Aorta (tissue), 5 donors: ENCODE measurements at places on chromosomes 4 and X. TPM values are rescaled to one million over a fixed set of nuclear protein-coding genes. Genes with fewer than 3 reads are reported as not detected.
A peak's percentile ranks its signal among the peaks of the same experiment; 100 is the strongest.

DNA sequence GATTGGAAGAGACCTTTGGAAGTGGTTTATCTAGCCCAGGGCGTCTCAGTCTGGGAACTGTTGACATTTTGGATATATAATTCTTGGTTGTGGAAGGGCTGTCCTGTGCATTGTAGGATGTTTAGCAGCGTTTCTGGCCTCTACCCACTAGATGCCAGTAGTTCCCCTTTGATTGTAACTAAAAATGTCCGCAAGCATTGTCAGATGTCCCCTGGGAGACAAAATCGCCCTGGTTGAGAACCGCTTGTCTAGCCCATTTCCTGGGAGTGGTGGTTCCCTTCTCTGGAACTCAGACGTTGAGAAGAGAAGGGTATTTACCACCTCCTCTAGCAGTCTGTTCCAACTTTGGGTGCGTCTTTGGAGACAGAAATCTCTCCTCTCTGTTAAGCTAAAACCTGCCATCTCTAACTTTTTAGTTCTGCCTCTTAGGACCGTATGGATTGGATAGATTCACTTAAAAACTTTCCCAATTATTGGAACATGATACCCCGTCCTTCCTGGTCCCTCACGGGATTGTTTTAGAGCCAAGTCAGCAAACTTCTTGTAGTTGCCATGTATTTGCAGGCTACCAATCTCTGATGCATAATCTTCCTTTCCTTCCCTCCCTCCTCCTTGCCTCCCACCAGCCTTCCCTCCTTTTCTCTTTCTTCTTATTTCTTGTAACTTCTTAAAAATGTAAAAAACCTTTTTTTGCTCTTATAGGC, 13.9 kb downstream of the TMEM165 start:
- H3K4me3 ChIP-seq: peak overlapping the region; percentile 26
- H3K27me3 ChIP-seq: no peaks in the 10 kb centered on the region
- H3K36me3 ChIP-seq: peaks cover 3% of the 10 kb centered on the region
- peak overlapping the region; percentile 57 for H3K27ac ChIP-seq
- no peak for DNase-seq

DNA sequence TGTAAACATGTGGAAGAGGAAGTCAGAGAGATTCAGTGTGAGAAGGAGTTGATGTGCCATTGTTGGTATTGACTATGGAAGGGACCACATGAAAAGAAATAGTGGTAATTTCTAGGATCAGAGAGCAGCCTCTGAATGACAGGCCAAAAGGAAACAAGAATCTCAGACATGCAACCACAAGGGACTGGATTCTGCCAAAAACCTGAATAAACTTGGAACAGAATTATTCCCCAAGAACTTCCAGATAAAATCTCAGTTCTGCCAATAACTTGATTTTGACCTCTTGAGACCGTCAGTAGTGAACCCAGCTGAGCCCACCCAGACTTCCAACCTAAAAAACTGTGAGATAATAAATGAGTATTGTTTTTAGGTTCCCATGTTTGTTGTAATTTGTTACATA, 653.6 kb upstream of the NR3C2 start:
- no peak overlapping the region for H3K4me3 ChIP-seq
- no peaks in the 10 kb centered on the region for H3K27me3 ChIP-seq
- no peak overlapping the region for H3K27ac ChIP-seq
- no peak for DNase-seq
- H3K4me1 ChIP-seq: no peaks in the 10 kb centered on the region
- H3K36me3 ChIP-seq: no peaks in the 10 kb centered on the region

GRCh38 chr4:76087007-76087769, 12.7 kb downstream of the ART3 start:
- no peak overlapping the region for H3K27ac ChIP-seq
- no peak for DNase-seq
- H3K36me3 ChIP-seq: no peaks in the 10 kb centered on the region
- H3K4me1 ChIP-seq: no peaks in the 10 kb centered on the region

CYLC1 gene
- total RNA-seq: not detected

DNA sequence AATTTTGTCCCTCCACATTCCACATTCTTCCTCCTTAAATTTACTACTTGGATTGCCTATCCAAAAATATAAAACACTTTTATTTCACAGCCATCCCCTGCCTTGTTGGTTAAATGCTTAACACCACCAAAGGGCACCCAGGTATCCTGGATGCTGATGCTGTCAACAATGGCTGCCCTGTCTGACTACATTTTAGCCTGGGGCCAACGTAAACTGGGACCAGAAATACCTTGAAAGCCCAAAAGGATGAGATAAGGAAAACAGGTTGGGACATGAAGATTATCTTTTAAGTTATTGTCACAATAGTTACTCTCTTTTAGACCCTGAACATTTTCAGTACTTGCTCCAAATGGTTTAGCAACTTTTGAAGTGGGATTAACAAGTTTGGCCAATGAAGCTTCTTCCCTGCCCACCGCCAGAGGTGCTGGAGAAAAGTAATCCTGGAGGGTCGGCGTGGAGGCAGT, 775 bp upstream of the YIPF6 start:
- DNase-seq: no peak
- H3K36me3 ChIP-seq: no peaks in the 10 kb centered on the region
- no peaks in the 10 kb centered on the region for H3K27me3 ChIP-seq
- H3K4me1 ChIP-seq: no peaks in the 10 kb centered on the region
- H3K4me3 ChIP-seq: peak overlapping the region; percentile 5
- H3K27ac ChIP-seq: no peak overlapping the region

DNA sequence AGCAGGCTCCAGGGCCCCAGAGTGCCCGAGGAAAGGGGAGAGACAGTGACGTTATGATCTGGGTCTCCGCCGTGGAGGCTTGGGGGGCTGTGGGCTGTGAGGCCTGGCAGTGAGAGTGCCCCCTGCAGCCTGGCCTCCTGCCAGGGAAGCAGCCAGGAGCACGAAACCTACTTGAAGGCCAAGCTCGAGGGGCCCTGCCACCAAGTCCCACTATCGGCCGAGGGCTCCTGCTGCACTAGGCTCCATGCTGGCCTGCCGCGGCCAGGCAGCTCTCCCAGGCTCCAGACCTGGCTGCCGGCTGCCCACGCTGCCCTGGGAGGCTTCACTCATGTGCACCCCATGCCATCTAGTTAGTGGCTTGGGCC, 18.7 kb downstream of the FLNA start:
- no peak overlapping the region for H3K4me3 ChIP-seq
- peaks cover 37% of the 10 kb centered on the region for H3K36me3 ChIP-seq
- H3K27me3 ChIP-seq: no peaks in the 10 kb centered on the region

- DNase-seq: no peak
- H3K4me3 ChIP-seq: no peak overlapping the region
- H3K27me3 ChIP-seq: no peaks in the 10 kb centered on the region
- no peaks in the 10 kb centered on the region for H3K4me1 ChIP-seq
- H3K27ac ChIP-seq: no peak overlapping the region
Measured at GRCh38 chrX:46759645-46759974, 692 bp upstream of the SLC9A7 start.

DNA sequence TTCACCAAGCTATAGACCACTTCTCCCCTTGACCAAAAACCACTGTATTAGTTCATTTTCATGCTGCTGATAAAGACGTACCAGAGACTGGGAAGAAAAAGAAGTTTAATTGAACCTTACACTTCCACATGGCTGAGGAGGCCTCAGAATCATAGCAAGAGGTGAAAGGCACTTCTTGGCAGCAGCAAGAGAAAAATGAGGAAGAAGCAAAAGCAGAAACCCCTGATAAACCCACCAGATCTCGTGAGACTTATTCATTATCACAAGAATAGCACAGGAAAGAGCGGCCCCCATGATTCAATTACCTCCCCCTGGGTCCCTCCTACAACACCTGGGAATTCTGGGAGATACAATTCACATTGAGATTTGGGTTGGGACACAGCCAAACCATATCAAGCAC, 97.8 kb downstream of the DOCK11 start:
- H3K27ac ChIP-seq: no peak overlapping the region
- no peak for DNase-seq
- no peak overlapping the region for H3K4me3 ChIP-seq
- peaks cover 7% of the 10 kb centered on the region for H3K4me1 ChIP-seq
- no peaks in the 10 kb centered on the region for H3K27me3 ChIP-seq

BCORL1 gene
- 26.9 TPM for total RNA-seq

- no peak for DNase-seq
- no peaks in the 10 kb centered on the region for H3K36me3 ChIP-seq
- no peaks in the 10 kb centered on the region for H3K4me1 ChIP-seq
- no peak overlapping the region for H3K4me3 ChIP-seq
- H3K27me3 ChIP-seq: no peaks in the 10 kb centered on the region
Measured at GRCh38 chrX:43735957-43736356, 79.9 kb downstream of the MAOA start.

GRCh38 chr4:4542774-4543485, 1.1 kb upstream of the STX18 start:
- H3K36me3 ChIP-seq: no peaks in the 10 kb centered on the region
- H3K4me3 ChIP-seq: peak overlapping the region; percentile 29
- H3K4me1 ChIP-seq: no peaks in the 10 kb centered on the region
- H3K27me3 ChIP-seq: no peaks in the 10 kb centered on the region

EFHC2 gene
- total RNA-seq: 0.84 TPM

DNA sequence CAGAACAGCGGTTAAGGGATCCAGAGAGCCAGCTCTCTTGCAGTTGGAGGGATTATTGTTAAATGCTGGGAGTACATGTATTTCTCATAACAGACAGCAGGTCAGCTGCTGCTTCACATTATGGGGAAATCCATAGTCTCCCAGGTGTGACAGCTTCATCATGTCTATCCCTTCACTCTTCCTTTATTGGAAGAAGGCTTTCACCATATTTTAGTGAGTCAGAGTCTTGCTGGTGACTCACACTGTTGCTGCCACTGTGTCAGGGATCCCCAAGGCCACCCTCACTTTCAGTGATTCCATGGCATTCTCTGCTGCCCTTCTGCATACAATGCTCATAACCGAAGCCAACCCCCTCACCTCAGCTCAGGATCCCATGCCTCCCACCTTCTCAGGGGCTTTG, 32.9 kb upstream of the PAGE5 start:
- H3K4me1 ChIP-seq: no peaks in the 10 kb centered on the region
- no peak overlapping the region for H3K4me3 ChIP-seq
- no peaks in the 10 kb centered on the region for H3K36me3 ChIP-seq
- H3K27ac ChIP-seq: no peak overlapping the region

NHSL2 gene
- total RNA-seq: 28.8 TPM

TRIM61 gene
- total RNA-seq: 0.94 TPM

NPY2R gene
- total RNA-seq: 0.13 TPM

LPAR4 gene
- total RNA-seq: 0.62 TPM

DNA sequence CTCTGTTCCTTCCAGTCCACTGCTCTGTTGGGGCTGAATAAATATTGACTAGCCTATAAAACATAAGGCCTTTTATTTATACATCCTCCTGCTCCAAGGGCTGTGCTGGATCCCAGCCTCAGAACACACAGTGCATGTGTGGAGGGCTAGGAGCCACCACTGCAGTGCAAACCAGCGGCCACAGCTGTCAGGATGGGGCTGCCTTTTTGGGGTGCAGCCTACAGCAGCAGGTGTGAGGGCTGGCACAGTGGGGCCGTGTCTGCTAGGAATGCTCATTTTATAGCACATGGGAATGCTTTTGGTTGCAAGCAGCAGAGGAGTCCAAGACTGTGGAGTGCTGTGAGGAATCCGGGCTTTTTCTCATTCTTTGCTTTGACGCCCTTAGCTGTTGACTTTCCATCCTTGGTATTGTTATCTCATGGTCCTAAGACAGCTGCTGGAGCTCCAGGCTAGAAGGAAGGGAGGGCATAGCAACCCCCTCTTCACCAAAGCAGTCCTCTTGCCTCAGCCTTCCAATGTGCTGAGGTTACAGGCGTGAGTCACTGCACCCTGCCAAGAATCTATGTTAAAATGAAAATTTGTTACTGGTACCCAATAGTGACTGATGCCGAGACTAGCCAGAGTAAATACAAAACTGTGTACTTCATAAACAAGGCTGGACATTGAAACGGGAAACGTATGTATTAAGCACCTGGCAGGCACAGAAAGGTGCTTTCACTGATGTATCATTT, 334.3 kb upstream of the GATB start:
- no peak overlapping the region for H3K27ac ChIP-seq
- H3K4me1 ChIP-seq: no peaks in the 10 kb centered on the region
- no peaks in the 10 kb centered on the region for H3K27me3 ChIP-seq
- H3K4me3 ChIP-seq: no peak overlapping the region
- no peaks in the 10 kb centered on the region for H3K36me3 ChIP-seq

DNA sequence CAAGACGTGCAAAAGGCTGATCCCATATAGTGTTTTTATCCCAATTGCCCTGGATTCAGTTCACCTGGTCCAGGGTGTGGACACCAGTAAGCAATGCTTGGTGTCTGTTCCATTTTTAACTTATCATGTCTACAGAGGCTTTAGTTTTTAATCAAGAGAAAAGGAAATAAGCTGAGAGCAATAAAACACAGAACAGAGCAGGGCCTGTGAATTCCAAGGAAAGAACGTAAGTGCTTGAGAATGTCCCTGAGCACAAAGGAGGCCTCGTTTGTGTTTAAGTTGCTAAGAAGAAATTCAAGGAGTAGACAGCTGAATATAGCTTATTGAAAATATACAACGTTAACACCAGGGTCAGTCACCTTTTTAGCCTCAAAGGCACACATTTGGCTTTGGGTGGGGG, 191.3 kb downstream of the GPC3 start:
- no peak overlapping the region for H3K27ac ChIP-seq
- no peaks in the 10 kb centered on the region for H3K36me3 ChIP-seq
- no peak for DNase-seq
- H3K27me3 ChIP-seq: no peaks in the 10 kb centered on the region
- no peak overlapping the region for H3K4me3 ChIP-seq

CMC4 gene
- 6.6 TPM for total RNA-seq

GRCh38 chr4:186348433-186348832, 82.4 kb downstream of the F11 start:
- H3K27me3 ChIP-seq: no peaks in the 10 kb centered on the region
- no peak overlapping the region for H3K27ac ChIP-seq
- DNase-seq: no peak

DNA sequence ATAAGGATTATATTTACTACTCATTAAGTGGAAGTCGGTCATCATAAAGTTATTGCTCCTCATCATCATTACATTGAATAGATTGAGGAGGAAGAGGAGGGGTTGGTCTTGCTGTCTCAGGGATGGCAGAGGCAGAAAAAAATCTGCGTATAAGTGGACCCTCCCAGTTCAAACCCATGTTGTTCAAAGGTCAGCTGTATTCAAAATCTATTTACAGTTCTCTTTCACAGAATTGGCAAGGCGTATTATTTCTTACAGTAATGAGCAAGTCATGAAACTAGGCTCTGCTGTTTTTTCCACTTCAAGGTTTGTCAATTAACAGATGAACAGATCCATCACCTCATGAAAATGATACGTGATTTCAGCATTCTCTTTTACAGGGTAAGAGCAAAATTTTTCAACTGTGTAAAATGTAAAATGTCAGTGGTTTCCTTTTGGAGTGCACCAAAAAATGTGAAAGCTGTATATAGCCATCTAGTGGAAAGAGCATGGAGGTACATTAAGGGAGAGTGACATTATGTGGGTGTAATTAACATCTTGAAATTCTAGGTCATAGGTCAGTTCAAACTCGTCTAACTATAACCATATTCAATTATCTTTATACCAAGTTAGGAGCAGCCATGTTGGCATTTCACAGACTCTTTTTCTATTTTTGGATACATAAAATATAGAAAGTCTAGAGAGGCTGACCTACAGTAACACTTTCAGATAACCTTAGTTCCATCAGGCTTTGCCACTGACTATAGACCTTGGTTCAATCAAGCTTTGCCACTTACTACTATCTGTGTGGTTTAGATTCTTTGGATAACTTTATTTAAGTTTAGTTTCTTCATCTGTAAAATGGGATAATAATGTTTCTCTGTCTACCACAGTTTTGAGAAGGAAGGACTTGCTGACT, 30.1 kb downstream of the NEIL3 start:
- H3K36me3 ChIP-seq: no peaks in the 10 kb centered on the region
- H3K4me1 ChIP-seq: no peaks in the 10 kb centered on the region
